ENCODE measurements at places on chromosomes 6 and 20.
A peak's percentile ranks its signal among the peaks of the same experiment; 100 is the strongest.

DNA sequence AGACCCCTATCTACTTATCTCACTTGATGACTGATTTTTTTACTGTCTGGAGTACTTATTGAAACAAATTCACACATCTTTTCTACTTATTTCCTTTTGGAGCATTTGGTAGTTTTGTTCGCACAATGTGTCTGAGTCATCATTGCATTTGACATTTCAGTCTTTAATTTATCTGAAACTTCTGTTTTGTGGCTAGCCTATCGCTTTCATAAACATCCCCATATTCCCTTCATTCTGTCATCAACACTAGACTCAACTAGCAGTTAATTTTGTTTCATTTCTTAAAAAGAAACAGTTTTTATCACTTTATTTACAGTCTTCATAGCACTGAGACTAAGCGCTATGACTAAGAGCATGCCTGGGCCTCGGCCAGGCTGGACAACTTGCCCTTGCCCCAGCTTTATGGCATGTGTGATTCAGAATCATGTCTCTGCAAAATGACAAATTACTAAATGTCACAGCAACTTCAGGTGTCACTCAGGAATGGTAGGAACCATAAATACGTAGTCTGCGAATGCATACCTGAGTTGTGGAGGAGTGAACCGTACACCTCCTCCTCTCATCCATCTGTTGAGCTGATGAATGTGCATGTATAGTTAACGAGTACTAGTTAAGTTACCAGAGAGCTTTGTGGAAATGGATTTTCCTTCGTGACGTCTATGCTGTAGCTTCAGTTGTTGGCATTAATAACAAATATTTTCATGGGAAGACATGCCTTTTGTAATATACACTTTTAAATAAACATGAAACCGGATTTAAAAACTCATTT is 16.2 kb downstream of the L3MBTL3 start:
- H3K4me1 ChIP-seq = no peaks in the 10 kb centered on the region
- no peak overlapping the region for H3K27ac ChIP-seq
- H3K27me3 ChIP-seq = no peaks in the 10 kb centered on the region
- H3K36me3 ChIP-seq = no peaks in the 10 kb centered on the region
- H3K4me3 ChIP-seq = no peak overlapping the region

DNA sequence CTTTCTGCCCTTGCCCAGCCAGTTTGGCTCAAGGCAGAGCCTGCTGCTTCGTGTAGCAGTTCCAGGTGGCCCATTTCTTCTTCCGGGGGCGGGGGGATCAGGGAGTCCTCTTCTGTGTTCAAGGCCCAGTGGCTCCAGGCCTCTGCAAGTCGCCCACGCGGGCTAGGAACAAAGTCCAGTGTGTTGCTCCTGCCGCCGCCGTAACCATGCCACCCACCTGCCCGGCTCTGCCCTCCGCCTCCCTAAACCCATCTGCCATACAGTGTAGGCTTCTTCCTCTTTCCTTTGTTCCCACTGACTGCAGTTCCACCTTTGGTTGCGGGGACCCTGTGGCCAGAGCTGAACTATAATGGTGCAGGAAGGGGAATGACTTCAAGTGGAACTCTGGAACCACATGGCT is 43.9 kb upstream of the SRF start:
- no peak overlapping the region for H3K4me3 ChIP-seq
- H3K36me3 ChIP-seq = no peaks in the 10 kb centered on the region
- H3K4me1 ChIP-seq = no peaks in the 10 kb centered on the region

GRCh38 chr6:20716865-20717264 is 182.6 kb downstream of the CDKAL1 start:
- no peaks in the 10 kb centered on the region for H3K36me3 ChIP-seq
- peaks cover 23% of the 10 kb centered on the region for H3K4me1 ChIP-seq
- H3K27ac ChIP-seq = no peak overlapping the region

DNA sequence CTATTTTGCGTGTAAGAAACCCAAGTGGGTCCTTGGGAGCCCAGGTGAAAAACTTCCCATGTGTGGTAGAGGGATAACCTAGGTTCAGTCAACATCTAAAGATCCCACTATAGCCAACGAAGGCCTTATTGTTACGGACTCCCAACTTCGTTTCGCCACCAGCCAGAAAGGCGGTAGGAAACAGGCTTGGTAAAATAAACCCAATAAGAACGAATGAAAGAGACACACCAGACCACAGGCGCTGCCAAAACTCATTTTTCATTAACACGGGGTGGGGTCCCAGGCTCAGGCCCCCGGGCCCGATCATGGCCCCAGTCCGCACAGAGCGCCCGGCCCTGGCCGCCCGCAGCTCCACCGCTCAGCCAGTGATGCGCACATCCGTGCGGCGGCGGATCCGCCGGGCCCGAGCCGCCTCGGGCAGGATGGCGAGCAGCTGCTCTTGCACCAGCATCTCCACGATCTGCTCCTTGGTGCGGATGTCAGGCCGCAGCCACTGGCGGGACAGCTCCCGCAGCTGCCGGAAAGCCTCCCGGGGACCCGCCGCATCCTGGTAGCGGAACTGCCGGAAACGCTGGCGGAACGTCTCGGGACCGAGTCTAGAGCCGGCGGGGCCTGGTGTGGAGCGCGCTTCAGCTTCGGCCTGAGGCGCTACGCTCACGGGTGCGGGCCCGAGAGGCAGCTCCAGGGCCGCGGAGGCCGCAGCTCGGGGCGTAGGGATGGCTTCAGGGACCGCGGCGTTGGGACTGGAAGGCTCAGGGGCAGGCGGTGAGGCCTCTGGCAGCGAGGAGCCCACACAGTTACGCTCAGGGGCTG is 709 bp downstream of the SCAND1 start:
- H3K27ac ChIP-seq = peak overlapping the region; percentile 96
- no peak for DNase-seq
- H3K4me3 ChIP-seq = peak overlapping the region; percentile 91
- peaks cover 3% of the 10 kb centered on the region for H3K4me1 ChIP-seq

GRCh38 chr6:23633996-23634395 is 492.0 kb upstream of the NRSN1 start:
- no peak overlapping the region for H3K4me3 ChIP-seq
- no peak overlapping the region for H3K27ac ChIP-seq
- no peaks in the 10 kb centered on the region for H3K27me3 ChIP-seq
- no peaks in the 10 kb centered on the region for H3K4me1 ChIP-seq
- no peak for DNase-seq
- no peaks in the 10 kb centered on the region for H3K36me3 ChIP-seq

DNA sequence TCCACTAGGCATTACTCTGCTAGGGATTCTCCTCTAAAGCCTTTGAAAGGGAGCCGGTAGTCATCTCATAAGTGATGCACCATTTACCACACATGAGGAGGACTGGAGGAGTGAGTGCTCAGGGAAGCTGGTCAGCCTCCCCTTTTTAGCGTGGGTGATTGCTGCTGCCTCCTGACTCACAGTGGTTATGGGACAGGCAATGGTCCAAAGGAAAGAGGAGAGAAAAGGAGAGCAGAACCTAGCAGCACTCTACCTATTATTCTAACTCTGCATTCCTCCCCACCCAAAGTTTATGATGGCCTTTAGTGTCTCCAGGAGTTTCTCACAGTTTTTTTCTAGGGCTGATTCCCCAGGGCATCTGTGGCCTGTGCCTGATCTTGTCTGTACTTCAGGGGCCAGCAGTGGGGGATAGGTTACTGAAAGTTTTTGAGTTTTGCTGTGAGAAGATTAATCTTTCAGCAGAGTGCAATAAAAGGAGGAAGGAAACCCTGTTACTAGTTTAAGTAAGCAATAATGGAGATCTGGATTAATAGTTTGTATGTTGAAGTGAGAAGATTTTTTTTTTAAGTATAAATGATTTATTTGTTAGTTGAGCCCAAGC is 36.4 kb upstream of the GCLC start:
- no peak overlapping the region for H3K27ac ChIP-seq
- H3K4me3 ChIP-seq = no peak overlapping the region
- DNase-seq = no peak
- no peaks in the 10 kb centered on the region for H3K27me3 ChIP-seq
- no peaks in the 10 kb centered on the region for H3K36me3 ChIP-seq

DNA sequence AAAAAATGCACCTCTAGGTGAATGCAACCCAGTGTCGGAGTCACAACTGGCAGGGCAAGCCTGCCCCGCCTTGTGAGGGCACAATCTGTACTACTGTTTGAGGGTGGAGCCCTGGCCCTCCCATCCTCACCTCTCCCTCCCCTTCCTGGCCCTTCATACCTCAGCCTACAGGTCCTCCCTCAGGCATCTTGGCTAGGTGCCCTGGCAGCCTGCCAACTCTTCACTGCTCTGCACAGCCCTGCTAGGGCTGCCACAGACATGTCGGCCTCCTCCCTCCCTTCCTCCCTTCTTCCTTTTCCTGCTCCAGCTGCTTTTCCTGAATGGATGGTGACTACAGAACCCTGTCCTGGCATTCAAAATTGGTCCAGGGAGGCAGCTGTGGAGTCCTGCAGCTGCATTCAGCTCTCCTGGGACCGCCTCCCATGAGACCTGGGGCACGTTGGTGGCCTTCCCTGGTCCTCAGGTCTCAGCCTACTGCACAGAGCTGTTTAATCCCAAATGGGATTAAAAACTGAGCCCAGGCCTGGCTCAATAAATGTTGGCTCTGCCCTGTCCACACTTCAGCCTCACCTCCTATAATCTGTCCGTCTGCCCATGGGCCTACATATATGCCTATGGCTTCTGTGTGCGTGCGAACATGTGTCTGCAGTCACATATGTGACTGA is 52.7 kb downstream of the CDH22 start:
- no peaks in the 10 kb centered on the region for H3K36me3 ChIP-seq
- peaks cover 5% of the 10 kb centered on the region for H3K27me3 ChIP-seq
- DNase-seq = no peak
- H3K4me1 ChIP-seq = no peaks in the 10 kb centered on the region
- H3K27ac ChIP-seq = no peak overlapping the region

- DNase-seq = no peak
- peaks cover 11% of the 10 kb centered on the region for H3K27me3 ChIP-seq
- no peaks in the 10 kb centered on the region for H3K4me1 ChIP-seq
- no peak overlapping the region for H3K4me3 ChIP-seq
- H3K36me3 ChIP-seq = no peaks in the 10 kb centered on the region
Observed at GRCh38 chr20:59221049-59221706, 57.6 kb downstream of the ZNF831 start.

GRCh38 chr6:131954059-131954774 is 3.0 kb upstream of the CCN2 start:
- no peak overlapping the region for H3K27ac ChIP-seq
- H3K4me3 ChIP-seq = no peak overlapping the region
- peaks cover 5% of the 10 kb centered on the region for H3K27me3 ChIP-seq
- H3K4me1 ChIP-seq = no peaks in the 10 kb centered on the region
- H3K36me3 ChIP-seq = no peaks in the 10 kb centered on the region
- DNase-seq = no peak

GRCh38 chr6:161489626-161490306 is 215.9 kb upstream of the AGPAT4 start:
- no peaks in the 10 kb centered on the region for H3K4me1 ChIP-seq
- H3K27me3 ChIP-seq = no peaks in the 10 kb centered on the region

DNA sequence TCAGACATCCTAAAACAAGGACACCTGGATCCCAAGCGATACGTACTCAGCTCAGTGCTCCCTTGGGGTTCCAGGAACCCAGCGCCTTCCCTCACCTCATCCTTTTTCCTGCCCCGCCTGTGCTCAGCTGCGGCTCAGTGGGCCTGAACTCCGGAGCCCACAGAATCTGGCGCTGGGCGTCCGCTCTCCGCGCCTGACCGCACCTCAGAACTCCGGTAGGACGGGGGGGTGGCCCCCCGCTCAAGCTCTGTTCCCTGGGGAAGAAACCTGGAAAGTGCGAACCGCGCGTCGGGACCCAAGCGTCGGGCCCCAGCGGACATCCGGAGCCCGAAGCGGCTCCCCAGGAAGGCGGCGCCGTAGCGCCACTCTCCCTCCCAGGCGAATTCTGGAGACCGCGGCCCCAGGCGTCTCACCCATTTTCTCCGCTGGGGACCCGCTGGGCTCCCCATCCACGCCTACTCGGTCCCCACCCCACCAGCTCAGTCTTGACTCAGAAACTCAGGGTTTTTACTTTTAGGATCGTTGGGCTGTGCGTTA is 336 bp upstream of the LY6G5C start:
- no peaks in the 10 kb centered on the region for H3K27me3 ChIP-seq
- H3K27ac ChIP-seq = peak overlapping the region; percentile 15
- no peak for DNase-seq
- no peaks in the 10 kb centered on the region for H3K36me3 ChIP-seq
- H3K4me3 ChIP-seq = peak overlapping the region; percentile 71

DNA sequence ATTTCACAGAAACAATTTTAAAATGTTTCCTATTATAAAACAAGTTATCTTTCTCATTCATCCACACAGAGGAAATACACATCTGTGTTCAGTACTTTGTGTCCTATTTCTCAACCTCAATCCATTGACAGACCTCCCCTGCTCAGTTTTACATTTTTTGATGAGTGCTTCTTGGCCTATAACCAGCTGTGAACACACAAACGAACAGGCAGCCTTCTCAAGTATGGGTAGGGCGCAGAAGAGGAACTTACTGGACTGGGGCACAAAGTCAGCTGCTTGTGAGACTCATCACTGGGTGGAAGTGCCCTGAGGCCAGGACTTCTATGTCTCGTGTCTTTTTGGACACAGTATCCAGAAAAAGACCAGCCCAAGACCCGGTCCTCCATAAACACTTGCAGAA is 2.8 kb downstream of the RPS6KA2 start:
- no peak overlapping the region for H3K27ac ChIP-seq
- peaks cover 3% of the 10 kb centered on the region for H3K27me3 ChIP-seq
- no peak for DNase-seq

GRCh38 chr20:35621560-35621946 is 5.9 kb downstream of the SPAG4 start:
- no peak for DNase-seq
- peaks cover 7% of the 10 kb centered on the region for H3K36me3 ChIP-seq

- no peak overlapping the region for H3K4me3 ChIP-seq
- no peak for DNase-seq
- H3K27ac ChIP-seq = no peak overlapping the region
- H3K27me3 ChIP-seq = no peaks in the 10 kb centered on the region
- no peaks in the 10 kb centered on the region for H3K36me3 ChIP-seq
- H3K4me1 ChIP-seq = no peaks in the 10 kb centered on the region
Observed at GRCh38 chr20:47007826-47008655, 113.4 kb downstream of the EYA2 start.

- no peaks in the 10 kb centered on the region for H3K27me3 ChIP-seq
- peak; percentile 45 for DNase-seq
- H3K4me3 ChIP-seq = peak overlapping the region; percentile 62
- H3K4me1 ChIP-seq = peaks cover 15% of the 10 kb centered on the region
Observed at GRCh38 chr20:50146732-50147662, 6.5 kb downstream of the PEDS1 start.

- no peak for DNase-seq
- H3K27me3 ChIP-seq = no peaks in the 10 kb centered on the region
- no peaks in the 10 kb centered on the region for H3K36me3 ChIP-seq
- H3K4me1 ChIP-seq = no peaks in the 10 kb centered on the region
- no peak overlapping the region for H3K27ac ChIP-seq
Observed at GRCh38 chr20:7029019-7029418, 261.5 kb downstream of the BMP2 start.

DNA sequence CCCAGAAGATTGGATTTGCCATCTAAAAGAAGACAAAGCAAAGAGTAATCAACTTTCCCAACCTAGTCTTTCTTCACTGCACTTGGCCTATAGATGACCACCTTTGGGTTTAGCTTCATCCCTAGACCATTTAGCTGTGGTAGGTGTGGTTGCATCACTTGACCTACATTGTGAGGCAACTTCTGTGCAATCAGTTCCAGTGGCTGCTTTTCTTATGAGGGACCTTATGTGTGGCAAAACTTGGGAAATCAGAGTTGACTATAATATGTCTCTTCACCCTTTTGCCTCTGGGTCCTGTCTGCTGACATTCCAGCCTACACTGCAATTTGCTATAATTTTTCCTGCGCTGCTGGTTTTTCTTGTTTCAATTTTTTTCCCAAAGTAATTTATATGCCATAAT is 55.2 kb downstream of the PRDM13 start:
- H3K27me3 ChIP-seq = no peaks in the 10 kb centered on the region
- no peak overlapping the region for H3K27ac ChIP-seq
- H3K4me3 ChIP-seq = no peak overlapping the region
- no peak for DNase-seq
- no peaks in the 10 kb centered on the region for H3K4me1 ChIP-seq
